ENCODE measurements at places on chromosomes 11 and 22.

DNA sequence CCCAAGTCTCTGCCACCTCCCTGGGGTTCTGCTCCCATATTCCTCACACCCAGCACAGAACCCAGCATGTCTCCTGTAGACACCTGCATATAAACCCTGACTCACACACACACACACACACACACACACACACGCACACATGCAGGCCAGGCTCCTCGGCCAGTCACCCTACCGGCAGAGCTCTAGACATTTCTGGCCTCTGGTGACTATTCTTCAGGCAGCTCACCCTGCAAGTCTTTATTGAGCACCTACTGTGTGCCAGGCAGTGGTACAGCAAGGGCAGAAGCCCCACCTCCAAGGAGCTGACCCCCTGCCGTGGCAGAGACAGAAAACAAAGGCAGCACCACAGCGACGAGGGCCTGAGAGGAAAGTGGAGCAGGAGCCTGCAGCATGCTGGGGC is 50.3 kb downstream of the CDKN1C start:
- DNase-seq, result no peak

- no peak for DNase-seq
Measured at GRCh38 chr11:104556606-104557301, 341.5 kb downstream of the CASP12 start.

- no peak for DNase-seq
Measured at GRCh38 chr22:39220890-39221850, 23.6 kb downstream of the PDGFB start.

GRCh38 chr22:37552524-37553163 is 7.6 kb upstream of the CDC42EP1 start:
- DNase-seq, result no peak

DNA sequence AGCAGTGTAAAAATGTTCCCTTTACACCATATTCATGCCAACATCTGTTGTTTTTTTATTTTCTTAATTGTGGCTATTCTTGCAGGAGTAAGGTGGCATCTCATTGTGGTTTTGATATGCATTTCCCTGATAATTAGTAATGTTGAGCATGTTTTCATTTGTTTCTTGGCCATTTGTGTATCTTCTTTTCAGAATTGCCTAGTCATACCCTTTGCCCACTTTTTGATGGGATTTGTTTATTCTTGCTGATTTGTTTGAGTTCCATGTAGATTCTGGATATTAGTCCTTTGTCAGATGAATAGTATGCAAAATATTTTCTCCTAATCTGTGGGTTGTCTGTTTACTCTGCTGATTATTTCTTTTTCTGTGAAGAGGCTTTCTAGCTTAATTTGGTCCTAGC is 98.9 kb upstream of the SERPIND1 start:
- DNase-seq, result no peak

GRCh38 chr11:130642994-130643393 is 194.5 kb downstream of the ADAMTS15 start:
- no peak for DNase-seq

GRCh38 chr22:50469377-50470305 is 5.2 kb downstream of the SBF1 start:
- DNase-seq, result no peak

- DNase-seq, result no peak
Measured at GRCh38 chr11:47391711-47392432, 13.5 kb upstream of the SPI1 start.

GRCh38 chr11:104967534-104968354 is 630 bp downstream of the CASP4 start:
- DNase-seq, result no peak
